ENCODE measurements at places on chromosomes 5 and 9. TPM values are rescaled to one million over a fixed set of nuclear protein-coding genes. Genes with fewer than 3 reads are reported as not detected.

The ACOT12 gene
- not detected for total RNA-seq

The KIF4B gene
- not detected for total RNA-seq

The MARCOL gene
- total RNA-seq: not detected

The HARS2 gene
- 65.1 TPM for total RNA-seq

- no peak for DNase-seq
These were observed 153.7 kb downstream of the FGF1 start for GRCh38 chr5:142531977-142532780.

DNA sequence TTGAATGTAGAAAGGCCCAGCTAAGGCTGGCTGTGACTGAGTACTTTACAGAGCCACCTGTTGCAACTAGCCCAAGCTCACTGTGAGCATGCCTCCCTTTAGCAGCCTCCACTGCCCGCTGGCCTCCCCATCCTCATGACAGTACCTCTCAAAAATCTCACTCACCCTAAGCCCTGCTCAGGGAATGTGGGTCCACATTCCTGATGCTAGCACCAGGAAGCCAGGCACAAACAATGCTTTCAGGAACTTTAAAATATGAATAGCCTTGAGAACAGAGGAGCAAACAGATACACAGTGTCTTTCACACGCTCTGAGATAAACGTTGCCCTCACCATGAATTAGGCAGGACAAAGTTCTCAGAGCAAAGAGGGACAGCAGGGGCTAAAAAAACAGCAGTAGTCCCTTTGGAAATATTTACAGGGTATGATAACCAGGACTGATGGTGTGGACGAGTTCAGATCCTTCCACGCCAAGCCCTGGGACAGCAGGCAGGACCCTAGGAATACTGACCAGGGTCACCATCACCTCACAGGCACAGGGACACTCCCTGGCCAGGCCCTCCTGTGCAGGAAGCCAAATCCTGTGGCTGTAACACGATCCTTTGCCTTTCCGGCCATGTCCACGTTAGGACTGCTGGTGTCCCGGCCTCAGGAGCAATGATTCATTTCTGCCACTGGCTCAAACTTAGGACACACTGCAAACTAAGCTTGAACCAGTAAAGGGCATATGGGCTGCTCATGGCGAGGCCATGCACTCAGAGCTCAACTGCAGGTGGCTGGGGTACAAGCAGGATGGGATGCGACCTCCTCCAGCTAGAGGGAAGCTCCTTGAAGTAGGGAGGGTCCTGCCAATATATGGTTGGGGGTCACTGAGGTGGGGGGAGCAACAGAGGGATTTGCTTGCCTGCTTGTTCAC lies 9.6 kb downstream of the ACSL6 start:
- no peak for DNase-seq

GRCh38 chr9:100515578-100516494 lies 42.9 kb downstream of the TMEFF1 start:
- no peak for DNase-seq

GRCh38 chr9:24846248-24846912 lies 300.7 kb upstream of the IZUMO3 start:
- DNase-seq: peak; percentile 7

DNA sequence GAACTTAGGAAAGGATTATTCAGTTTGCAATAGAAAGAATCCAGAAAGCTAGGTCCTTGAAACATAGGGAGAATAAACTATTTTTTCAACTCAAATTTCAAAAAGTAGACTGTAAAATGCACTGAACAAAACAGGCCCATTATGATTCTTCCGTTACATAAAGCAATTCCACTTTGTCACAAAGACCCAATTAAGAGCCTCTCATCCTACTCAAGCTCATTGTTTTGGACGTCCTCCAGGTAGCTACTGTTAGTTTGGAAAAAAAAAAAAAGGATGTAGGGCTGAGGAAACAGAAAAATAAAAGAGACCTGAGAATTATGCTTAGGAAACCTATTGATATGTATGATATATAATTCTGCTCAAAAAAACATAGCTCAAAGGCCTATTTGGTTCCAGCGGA lies 74.0 kb downstream of the DIRAS2 start:
- no peak for DNase-seq

- DNase-seq: no peak
These were observed 85.6 kb downstream of the PTTG1 start for GRCh38 chr5:160507221-160507721.

GRCh38 chr5:138595180-138595795 lies 20.1 kb upstream of the HSPA9 start:
- no peak for DNase-seq

GRCh38 chr5:65065001-65065511 lies 296.3 kb downstream of the CWC27 start:
- no peak for DNase-seq

- DNase-seq: no peak
These were observed 284.8 kb downstream of the SEC61B start for GRCh38 chr9:99506747-99507348.

DNA sequence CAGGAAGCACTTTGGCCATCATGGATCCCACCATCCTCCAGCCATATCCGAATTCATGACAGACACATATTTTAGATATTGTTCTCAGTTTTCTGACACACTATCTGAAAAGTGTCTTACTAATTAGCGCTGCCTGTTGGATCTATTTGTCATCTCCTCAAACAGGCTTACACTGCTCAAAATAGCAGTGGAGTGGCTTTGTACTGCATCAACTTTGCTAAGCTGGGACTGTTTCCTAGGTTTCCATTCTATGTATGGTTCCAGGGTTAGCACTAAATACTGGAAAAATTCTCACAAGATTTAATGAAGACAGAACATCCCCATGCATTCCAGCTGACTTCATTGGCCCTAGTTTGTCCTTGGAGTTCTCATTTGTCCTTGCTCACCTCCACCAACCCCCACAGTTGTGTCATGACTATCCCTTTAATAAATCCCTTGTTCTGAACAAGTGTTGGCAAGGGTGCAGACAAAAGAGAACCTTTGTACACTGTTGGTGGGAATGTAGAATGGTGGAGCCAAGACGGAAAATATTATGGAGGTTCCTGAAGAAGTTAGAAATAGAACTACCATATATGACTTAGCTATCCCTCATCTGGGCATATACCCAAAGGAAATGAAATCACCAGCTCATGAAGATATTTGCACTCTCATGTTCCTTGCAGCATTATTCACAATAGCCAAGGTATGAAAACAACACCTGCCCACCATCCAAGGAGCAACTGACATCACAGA lies 136.5 kb upstream of the RAI14 start:
- DNase-seq: no peak

DNA sequence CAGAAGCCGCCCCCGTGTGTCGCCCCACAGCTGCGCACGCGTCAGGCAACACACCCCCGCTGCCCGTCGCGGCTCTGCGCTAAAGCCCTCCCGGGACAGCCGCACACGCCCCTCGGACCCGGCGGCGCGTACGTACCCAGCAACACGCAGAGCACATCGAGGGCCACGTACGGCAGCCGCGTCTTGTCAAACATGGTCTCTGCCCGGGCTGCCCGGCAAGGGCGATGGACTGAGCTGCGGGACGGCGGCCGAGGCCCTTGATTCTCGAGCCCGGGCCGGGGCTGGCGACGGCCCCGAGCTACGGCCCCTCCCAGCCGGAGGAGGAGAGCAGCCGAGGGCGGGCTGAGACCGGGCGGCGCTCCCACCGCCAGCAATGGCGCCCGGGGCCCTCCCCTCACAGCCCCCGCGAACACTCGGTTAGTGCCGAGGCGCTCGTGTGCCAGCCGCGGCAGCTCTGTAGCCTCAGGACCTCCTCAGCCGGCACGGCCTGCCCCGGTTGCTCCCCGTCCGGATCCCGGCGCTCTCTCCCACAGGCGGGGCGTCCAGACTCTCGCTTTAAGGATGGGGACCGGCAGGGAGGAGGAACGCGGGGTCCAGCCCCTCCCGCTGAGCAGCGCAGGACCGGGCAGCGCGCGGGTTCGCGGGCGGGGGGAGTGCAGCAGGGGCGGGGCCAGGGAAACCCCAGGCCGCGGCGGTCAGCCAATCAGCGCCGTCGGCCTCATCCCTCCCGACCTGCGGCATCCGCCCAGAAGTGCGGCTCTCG lies at the start of gene PLPP1:
Gene PLPP1, minus strand, starts transcription at position 529 of the 763 bp plus-strand sequence. Its CDS starts 335 bp downstream, at position 194.
- DNase-seq: peak; percentile 92

DNA sequence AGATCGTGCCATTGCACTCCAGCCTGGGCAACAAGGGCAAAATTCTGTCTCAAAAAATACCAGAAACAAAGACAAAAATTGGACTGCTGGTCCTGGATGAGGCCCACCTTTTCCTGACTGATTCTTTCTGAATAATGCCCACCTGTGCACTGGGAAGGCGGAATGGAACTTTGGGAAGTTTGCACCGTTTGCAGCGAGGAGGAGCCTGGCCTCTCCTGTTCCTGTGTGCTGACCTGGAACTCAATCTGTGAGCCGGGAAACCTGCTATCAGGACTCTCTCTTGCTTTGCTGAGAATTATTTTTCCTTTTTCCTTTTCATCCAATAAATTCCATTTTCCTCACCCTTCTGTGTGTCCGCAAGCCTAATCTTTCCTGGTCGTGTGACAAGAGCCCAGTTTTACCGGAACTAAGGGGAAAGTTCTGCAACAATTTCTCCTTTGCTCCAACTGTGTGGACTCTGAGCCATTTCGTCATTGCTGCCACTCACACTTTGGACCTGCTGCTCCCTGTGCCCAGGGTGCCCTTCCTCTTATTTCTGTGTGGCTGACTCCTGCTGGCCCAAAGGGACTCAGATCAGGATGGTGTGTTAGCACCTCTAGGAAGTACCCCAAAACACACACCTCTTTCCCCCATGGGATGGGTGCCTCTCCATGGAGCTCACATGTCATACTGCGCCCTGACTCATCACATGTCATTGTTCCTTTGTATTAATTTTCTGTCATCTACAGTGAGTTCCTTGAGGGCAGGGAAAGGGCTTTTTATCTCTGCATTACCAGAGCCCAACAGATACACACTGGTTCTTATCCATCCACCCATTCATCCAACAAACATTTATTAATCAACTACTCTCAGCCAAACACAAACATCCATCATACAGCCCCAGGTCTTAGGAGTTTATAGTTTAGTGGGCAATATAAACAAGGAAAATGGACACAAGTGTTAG lies 4.7 kb upstream of the GLRX start:
- DNase-seq: no peak

DNA sequence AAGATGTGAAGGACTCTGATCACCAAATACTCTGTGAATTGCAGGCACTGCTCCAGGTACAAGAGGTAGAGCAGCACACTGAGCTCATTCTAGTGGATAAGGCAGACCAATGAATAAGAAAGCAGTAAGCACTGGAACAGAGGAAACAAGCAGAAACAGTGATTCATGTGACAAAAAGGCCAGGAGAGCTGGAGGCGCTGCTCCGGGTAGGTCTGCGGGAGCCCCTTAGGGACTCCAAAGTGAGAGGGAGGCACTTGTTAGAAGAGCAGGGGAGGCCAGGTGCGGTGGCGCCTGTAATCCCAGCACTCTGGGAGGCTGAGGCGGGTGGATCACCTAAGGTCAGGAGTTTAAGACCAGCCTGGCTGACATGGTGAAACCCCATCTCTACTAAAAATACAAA lies 231.6 kb upstream of the NFIL3 start:
- no peak for DNase-seq

- no peak for DNase-seq
These were observed 257.1 kb downstream of the SAXO1 start for GRCh38 chr9:18775930-18776329.

- DNase-seq: no peak
These were observed 31.1 kb upstream of the CCDC180 start for GRCh38 chr9:97276310-97276852.

All from B cell (primary cell).